Stimulated activated CD8-positive, alpha-beta memory T cell treated with anti-CD3 and anti-CD28 coated beads, Interleukin-7, amount 100 ng/mL, for 48 hours (primary cell): ENCODE measurements at places on chromosomes 7 and 10.

DNA sequence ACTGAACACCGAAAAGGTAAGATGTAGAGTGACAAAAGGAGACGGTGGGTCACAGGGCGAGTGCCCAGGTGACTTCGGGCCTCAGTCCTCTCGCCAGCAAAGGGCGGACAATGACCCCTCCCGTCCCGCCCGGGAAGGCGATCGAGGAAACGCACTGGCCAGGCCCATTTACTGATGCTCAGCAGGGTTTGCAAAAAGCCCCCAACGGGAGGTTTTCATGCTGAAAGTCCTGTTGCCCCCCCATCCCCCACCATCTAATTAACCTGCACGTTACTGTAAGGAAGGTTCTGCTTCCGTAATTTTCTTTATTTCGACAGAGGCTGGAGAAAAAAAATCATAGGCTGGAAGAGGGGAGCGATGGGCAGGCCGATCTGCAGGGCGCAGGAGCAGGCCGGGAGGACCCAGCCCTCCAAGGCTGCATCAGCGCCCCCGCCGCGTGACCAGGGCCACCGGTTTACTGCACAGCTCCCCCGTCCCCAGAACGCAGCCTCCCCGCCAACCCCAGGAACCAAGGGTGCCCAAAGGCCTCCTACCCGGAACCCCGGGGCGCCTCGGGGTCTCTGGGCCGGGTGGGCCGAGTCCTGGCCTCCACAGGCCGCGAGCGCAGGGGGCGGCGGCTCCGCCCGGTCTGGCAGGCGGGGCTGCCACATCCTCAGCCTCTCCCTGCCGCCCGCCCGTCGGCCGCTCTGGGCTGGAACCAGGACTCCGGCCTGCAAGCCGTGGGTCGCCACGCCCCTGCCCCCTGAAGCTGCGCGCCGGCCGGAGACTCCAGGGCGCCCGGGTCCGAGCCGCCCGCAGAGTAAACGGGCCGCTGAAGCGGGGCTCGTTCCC, 613 bp downstream of the OAT start:
- DNase-seq, result no peak

- DNase-seq, result no peak
Measured at GRCh38 chr7:158444501-158445420, 142.9 kb downstream of the PTPRN2 start.

DNA sequence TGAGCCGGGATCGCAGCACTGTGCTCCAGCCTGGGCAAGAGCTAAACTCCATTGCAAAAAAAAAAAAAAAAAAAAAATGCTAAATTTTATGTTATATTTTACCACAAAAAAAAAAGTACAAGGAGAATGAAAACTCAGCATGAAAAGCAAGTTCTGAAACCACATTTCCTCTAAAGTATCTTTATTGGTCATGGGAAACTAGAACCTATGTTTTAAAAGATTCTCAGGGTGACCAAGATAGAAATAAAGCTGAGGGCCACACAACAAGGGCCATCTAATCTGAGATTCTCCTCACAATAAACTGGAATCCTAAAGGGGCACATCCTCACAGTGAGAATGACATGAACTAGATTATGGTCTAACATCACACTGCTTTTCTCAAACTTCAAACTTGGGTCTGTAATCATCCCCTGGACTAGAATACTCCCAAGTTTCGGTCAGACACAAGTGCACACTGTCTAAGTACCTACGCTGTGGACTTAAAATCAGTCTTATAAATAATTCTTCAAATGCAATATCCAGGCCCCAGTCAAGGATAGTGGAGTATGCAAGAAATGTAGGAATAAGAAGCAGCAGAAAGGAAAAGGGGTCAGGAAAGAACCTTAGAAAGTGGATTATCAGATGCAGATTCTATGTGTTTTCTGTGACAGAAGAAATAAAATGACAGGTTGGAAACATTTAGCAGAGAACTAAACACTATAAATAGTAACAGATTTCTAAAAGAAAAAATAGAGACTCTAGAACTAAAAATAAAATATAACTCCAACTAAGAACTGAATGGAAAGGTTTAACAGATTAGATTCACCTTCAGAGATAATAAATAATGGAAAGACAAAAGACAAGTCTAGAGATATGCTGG, 49.9 kb downstream of the COA1 start:
- no peak for DNase-seq

DNA sequence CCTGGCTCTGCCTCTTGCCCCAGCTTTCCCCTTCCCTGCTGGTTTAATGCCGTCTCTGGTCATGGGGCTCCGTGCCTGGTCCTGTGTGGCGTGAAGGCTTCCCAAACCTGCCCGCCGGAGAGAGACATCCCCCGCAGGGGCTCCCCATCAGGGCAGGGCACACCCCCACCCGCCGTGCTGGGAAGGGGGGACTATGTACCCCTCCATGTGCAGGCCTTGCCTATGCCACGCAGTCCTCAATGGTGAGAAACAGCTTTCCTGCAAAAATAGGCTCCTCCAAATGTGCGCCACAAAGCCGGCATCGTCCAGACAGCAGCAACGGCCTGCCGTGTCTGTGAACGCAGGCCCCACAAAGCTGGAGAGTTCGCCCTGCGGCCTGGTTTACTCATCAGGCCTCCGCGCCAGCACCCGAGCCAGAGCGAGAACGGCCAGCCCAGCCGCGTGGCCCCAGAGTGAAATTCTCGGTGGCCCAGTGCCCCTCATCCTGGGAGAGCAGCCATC, 313.4 kb downstream of the DNAJB6 start:
- no peak for DNase-seq

GRCh38 chr7:157211690-157212089, 73.0 kb downstream of the UBE3C start:
- no peak for DNase-seq

DNA sequence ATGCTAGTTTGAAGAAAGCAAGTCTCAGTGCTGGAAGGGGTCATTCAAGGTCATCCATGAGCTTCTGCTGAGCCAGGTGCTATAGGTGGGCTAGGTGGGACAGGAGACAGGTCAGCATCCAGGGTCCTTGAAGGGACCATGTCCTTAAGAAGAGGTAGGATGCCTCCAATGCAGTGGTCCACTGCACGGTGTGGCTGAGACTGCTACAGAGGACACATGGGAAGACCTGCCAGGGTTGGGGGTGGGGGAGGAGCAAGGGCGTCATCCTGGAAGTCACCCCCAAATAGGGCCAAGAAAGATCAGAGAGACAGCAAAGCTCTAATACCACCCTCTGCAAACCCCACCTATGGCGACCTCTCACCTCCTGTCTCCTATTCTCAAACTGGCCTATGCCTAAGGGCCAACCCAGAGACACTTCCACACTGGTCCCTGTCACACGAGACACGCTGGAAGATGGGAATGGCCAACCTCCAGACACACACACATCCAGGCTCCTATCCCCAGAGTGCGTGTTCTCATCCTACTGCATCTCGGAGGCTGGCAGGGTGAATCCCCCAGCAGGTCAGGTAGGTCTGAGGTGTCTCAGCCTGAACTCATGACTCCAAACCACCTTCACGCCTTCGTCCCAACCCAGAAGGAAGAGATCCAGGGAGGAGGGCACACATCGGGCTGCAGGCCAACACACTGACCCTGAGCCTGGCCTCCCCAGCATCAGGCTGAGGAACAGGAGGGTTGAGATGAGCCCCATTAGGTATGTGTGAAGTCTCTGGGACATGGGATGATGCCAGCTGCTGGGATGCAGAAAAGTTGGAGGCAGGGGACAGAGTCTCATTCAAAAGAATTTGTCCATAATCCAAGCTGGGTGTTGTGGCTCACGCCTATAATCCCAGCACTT, 5.6 kb upstream of the PPP1R35 start:
- no peak for DNase-seq

- DNase-seq, result no peak
Measured at GRCh38 chr7:142838461-142839213, 16.2 kb upstream of the EPHB6 start.

GRCh38 chr7:113784316-113784715, 134.5 kb downstream of the PPP1R3A start:
- DNase-seq, result no peak

DNA sequence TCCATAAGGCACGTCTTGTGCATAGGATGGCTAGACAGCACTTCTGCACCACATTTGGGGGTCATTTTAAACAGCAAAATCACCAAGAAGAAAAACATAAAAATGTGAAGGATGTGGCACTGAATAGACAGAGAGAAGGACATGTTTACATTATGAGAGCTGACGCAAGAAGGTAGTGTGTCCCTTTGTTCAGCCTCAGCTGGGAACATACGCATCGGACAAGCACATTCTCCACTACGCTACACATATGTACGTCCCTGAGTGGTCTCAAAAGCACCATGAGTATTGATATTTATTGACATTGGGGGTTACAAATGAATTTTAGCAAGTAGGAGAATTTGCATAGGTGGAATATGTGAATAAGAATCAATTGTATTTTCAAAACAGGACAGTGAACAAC, 20.2 kb downstream of the DDC start:
- no peak for DNase-seq

DNA sequence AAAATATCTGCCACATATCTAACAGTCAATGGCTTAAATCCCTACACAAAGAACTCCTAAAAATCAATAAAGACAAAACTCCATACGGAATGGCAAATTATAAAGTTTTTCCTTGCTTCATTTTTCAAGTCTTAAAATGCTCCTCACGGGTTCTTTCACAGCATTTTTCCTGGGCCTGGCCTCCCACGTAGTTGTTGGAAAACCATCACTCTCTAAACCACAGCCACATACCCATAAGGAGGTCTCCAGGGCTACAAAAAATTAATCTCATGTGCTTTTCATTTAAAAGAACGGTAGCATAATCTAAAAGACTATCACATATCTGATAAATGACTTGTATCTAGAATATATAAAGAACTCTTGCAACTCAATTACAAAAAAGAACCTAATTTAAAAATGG, 2.9 kb downstream of the COA1 start:
- DNase-seq, result no peak

DNA sequence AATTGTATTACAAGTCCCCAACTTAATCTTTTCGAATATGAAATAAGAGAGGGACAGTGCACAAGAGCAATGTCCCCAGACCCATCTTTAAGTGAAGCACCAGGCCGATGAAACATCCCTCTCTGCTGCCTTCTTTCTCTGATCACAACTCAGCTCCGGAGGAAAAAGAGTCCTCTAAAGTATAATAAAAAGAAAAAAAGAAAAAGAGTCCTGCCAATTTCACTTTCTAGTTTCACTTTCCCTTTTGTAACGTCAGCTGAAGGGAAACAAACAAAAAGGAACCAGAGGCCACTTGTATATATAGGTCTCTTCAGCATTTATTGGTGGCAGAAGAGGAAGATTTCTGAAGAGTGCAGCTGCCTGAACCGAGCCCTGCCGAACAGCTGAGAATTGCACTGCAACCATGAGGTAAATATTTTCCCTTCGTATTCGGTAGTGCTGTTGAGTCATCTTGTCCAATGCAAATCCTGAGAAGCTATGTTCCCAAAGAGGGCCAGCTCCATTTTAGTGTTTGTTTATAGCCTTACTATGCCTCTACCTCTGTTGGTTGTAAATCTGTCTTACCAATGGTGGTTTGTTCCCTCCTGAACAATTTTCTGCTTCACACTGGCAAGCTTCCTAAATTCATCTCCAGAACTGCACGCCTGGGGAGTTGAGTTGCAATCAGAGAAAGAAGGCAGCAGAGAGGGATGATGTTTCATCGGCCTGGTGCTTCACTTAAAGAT, at the start of gene IFIT2:
Gene IFIT2, plus strand, starts transcription at position 326 of the 725 bp plus-strand sequence. Its CDS starts 78 bp downstream, at position 404.
- DNase-seq, result peak; percentile 9
